ENCODE measurements at places on chromosomes 16 and 17.

- peak; percentile 66 for DNase-seq
These were observed 235.8 kb upstream of the NLRP1 start for GRCh38 chr17:5819921-5820685.

DNA sequence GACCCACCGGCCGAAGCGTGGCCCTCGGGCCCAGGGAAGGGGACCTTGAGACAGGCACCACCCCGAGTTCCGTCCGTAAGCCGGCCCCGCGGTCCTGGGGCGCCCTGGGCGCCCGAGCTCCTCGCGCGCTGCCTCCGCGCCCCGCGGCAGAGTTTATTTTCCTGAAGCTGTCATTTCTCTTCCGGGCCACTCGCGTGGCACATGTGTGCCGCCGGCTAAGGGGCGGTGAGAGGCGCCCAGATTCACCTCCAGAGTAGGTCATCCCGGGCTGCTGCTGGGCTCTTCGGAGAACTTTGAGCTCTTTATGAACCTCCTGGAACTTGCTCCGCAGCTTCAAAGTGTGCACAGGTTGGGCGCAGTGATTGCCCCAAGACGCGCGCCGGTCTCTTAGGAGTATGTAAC lies 489 bp downstream of the ZC3H18 start:
- DNase-seq = no peak

DNA sequence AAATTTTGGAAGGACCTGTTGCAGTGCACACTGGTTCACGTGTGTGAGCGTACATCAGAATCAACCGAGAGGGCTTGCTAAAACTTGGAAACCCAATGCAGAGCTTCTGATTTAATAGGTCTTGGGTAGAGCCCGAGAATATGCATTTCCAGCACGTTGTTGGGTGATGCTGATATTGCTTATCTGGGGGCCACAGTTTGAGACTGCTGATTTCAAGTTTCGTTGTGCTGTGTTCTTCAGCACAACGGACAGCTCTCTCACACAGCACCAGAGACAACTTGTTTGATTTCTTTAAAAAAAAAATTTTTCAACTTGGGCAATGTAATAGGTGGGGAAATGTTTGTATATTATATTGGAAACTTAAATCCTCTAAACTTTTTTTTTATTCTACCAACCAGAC lies 9.4 kb downstream of the OR4D2 start:
- DNase-seq = no peak

GRCh38 chr17:78735832-78736525 lies 46.1 kb downstream of the CYTH1 start:
- DNase-seq = no peak

DNA sequence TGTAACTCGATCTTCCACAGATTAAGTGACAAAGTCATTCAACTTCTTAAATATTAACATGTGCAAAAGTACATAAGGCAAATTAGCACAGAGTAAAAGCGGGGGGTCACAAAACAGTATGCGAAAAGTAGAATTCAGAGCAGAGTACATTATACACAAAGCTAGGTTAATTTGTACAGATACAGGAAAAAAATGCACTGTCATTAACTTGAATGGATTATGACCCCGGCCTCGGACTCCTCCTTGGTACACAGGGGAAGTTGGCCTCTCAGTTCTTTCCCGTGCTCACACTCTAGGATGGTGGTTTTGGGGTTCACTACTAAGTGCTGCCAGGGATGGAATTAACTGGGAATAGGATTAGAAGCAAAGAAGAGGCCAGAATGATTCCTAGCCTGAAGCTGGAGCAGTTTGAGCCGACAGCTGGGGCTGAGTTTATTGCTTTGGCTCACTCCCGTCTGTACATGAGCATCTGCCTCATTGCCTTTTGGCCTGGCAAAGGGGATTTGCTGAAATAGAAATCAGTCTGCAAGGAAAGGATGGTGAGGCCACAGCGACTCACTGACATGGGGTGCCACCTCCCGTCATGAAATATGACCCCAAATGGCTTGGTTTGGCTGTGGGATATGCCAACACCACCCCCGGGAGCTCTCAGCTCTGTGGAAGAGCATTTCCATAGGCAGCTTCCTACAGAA lies 23.6 kb downstream of the NTN1 start:
- DNase-seq = peak; percentile 50

DNA sequence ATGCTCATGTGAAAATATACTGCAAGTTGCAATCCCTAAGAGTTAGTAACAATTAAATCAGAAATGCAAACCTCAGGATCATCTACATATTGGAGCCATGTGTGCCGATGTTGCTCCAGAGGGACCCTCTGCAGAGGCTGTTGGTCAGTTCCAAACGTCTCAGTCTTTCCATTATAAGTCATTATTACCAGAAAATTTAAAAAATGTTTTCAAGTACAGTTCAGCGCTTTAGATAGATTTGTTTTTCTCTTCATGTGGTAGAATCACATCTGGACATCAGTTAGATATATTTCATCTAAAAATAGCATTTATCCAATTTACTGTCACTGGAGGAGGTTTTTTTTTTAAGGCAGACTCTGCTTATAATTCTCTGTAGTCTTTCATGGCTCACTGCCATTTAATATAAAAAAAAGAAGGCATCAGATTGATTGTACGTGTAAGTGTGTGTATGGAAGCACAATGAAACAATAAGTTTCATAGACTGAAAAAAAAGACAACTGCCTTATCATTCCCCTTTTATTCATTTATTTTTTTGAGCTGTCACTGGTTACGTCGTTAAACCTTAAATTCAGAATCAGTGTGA lies 46.1 kb upstream of the MARCHF10 start:
- no peak for DNase-seq

GRCh38 chr17:77875881-77876509 lies 82.5 kb upstream of the TNRC6C start:
- DNase-seq = no peak

DNA sequence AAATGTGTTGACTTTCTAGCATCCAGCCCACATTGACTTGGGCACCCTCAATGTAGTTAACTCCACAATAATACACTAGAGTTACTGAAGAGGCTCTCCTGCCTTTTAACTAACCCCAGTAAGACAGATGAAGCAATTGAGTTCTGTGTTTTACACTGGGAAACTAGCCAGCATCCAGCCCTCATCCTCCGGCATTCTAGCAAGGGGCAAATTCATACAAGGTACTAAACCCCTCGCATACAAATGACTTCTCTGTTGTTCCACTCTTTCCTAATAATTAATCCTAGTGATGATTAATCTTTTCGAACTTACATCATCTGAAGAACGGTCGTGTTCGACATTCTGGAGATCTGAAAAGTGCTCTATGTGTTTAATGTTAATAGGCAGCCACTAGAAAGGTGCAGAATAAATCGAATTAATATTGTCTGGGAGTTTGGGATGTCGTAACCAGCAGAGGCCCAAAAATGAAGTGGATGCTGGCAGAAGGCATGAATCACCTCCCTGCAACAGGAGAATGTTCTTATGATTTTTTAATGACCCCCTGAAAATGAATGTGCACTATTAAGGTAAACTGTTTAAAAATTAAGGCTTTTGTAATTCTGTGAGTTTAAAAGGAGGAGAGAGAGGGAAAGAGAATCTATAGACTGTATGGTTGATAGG lies 249.4 kb downstream of the SNX29 start:
- DNase-seq = no peak

DNA sequence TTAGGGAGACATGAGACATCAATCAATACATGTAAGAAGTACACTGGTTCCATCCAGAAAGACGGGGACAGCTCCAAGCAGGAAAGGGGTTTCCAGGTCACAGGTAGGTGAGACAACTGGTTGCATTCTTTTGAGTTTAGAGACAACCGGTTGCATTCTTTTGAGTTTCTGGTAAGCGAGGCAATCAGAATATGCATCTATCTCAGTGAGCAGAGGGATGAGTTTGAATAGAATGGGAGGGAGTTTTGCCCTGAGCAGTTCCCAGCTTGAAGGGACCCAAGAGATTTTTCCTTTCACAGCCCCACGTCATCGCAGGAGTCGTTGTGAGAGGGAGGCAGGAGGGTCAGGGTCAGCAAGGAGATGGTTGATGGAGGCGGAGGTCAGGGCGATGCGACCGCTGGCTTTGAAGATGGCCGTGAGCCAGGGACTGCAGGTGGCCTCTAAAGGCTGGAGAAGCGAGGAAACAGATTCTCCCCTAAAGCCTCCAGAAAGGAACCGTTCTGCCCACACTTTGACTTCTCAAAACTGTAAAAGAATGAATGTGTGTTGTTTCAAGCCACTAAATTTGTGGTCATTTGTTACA lies 36.5 kb downstream of the IRF8 start:
- DNase-seq = no peak

DNA sequence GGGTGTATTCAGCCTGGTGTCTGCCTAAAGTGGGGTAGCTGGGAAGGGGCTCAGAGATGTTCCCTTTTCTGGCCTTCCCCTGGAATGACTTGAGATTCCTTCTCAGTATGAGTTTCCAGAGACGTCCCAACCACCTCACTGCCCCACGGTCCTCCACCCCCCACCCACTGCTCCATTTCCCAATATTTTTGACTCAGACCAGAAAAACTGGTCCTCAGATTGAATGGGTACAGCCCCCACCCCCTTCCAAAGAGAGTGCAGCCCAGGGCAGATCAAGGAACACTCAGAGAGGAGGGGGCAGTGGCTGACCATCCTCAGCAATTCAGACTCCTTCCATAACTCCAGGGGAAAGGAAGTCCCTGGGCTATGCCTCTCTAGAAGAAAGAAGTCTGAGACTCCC lies 3.2 kb downstream of the ACLY start:
- peak; percentile 67 for DNase-seq

- DNase-seq = peak; percentile 72
These were observed 72.4 kb downstream of the CES1 start for GRCh38 chr16:55760310-55761001.

DNA sequence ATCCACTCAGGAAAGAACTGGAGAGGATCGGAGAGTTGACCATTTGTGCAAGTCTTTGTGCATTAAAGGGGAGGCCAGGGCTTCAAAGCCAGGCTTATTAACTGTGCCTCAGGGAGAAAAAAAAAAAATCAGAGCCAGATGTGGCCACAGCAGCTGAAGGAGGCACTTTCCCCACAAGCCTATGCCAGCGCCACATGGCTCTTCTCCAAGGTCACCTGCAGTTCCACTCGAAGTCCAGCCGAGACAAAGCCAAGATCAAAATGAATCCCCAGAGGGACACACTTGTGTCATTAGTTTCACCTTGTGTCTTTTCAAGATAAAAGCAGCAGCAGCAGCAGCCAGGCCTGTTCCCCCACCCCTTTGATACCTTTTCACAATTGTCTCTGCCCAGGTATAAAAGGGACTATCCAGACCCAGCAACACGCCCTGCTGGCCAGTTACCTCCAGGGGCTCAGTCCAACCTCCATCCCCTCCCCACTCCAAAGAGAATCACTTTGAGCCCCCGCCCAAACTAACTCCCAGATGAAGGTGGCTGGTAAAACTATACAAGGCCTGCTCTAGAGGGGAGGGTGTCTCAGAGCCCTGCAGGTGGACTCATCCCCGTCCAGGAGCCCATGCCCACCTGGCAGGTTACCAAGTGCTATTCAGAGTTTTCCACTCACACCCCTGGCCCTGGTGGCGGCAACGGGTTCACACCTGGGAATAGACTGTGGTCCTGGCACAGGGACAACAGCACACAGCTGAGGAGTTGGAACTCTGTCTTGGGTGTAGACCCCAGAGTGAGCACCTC lies 29.2 kb downstream of the AXIN2 start:
- DNase-seq = no peak
